Activated T-cell treated with anti-CD3 and anti-CD28 coated beads, Interleukin-2, amount 50 U/mL, for 72 hours (primary cell): ENCODE measurements at places on chromosomes 16 and 17.
A peak's percentile ranks its signal among the peaks of the same experiment; 100 is the strongest.

GRCh38 chr17:38872027-38872511 is 2.2 kb downstream of the LASP1 start:
- peaks cover 80% of the 10 kb centered on the region for H3K4me1 ChIP-seq
- peak overlapping the region; percentile 94 for H3K4me3 ChIP-seq
- H3K27me3 ChIP-seq: no peaks in the 10 kb centered on the region
- H3K27ac ChIP-seq: peak overlapping the region; percentile 88
- DNase-seq: no peak

- no peaks in the 10 kb centered on the region for H3K27me3 ChIP-seq
- H3K4me1 ChIP-seq: no peaks in the 10 kb centered on the region
- H3K4me3 ChIP-seq: no peak overlapping the region
- no peak overlapping the region for H3K27ac ChIP-seq
- no peak for DNase-seq
- no peaks in the 10 kb centered on the region for H3K36me3 ChIP-seq
Observed at GRCh38 chr16:23015580-23015979, 133.7 kb downstream of the USP31 start.

DNA sequence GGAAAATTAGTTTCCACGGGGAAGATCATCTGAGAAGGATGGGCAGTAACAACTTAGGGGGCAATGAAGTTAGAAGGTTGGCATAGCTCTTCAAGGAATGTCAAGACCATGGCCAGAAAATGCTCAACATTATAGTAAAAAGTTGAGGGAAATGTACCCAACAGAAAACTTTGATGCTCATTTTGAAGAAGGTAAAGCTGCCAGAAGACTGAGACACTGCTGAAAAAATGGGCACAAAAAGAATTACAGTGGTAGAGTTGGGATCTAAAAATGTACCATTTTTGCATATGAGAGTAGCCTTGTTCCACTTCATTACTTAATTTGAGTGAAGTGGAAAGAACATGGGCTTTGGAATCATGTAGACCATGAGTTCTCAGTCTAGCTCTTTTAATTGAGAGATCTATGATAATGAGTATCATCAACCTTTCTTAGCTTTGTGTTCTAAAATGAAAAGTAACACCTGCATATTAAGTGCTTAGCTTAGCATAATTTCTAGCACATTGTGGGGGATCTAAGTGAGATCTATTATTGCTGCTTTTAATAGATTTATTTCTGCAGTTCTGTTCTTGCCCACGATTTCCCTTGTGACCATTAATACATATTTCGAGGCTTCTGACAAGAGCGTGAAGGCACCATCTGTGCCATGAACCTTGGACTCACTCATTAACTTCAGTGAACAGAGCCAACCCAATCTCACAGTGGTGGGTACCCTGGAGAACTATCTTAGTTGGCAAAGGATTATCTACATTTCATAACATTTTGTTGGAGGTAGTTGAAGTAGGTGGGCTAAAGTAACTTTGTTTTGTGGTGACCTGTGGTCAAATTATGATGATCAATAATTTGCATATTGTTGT is 3.0 kb downstream of the NACA2 start:
- no peak overlapping the region for H3K4me3 ChIP-seq
- H3K36me3 ChIP-seq: no peaks in the 10 kb centered on the region
- DNase-seq: no peak
- H3K27me3 ChIP-seq: no peaks in the 10 kb centered on the region
- H3K4me1 ChIP-seq: no peaks in the 10 kb centered on the region
- H3K27ac ChIP-seq: no peak overlapping the region

DNA sequence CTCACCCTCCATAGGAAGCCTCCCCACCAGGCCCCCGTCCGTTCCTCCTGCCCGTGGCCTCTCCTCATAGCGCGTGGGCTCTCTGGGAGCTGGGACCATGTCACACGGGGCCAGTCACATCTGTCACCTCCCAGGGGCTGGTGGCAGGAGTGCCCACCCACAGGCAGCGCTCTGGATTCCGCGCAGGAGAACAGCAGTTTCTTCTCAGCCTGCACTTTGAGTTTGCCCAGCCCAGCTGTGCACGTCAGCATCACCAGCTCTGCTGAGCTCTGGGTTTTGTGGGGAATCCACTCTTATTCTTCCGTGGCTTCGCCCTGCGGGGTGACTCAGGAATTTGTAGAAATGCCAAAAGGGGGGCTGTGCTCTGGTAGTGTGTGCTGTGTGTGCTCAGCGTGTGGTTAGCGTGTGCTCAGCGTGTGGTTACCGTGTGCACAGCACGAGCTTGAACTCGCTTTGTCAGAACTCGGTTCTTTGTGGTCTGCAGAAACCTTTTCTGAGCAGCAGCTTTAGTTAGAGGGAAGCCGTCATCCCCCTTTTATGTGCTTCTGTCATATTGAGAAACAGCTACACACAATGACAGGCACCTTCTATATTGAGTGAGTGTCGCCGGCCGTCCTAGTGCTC is 3.2 kb downstream of the ACSF3 start:
- H3K27me3 ChIP-seq: no peaks in the 10 kb centered on the region
- peak overlapping the region; percentile 95 for H3K27ac ChIP-seq
- DNase-seq: peak; percentile 75

DNA sequence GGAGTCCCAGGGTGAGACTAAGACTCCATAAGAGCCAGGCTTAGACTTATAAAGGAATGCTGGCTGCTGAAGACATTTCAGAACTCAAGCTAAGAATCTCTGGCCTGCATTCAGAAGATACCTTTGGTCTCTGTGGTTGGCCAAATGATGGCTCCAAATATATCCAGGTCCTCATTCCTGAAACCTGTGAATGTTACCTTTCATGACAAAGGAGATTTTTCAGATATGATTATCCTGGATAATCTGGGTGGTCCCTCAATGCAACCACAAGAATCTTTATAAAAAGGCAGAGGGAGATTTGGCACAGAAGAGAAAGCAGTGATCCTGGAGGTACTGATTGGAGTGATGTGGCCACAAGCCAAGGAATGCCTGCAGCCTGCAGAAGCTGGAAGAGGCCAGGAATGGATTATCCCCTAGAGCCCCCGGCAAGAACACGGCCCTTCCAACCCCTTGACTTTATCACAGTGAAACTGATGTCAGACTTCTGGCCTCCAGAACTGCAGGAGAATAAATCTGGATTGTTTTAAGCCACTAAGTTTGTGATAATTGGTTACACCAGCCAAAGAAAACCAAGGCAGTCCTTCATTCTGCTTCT is 253.3 kb downstream of the SLC39A11 start:
- DNase-seq: no peak
- no peaks in the 10 kb centered on the region for H3K4me1 ChIP-seq
- peaks cover 7% of the 10 kb centered on the region for H3K36me3 ChIP-seq
- no peak overlapping the region for H3K27ac ChIP-seq
- no peaks in the 10 kb centered on the region for H3K27me3 ChIP-seq

- peaks cover 15% of the 10 kb centered on the region for H3K4me1 ChIP-seq
- H3K27me3 ChIP-seq: no peaks in the 10 kb centered on the region
- no peak overlapping the region for H3K4me3 ChIP-seq
- H3K36me3 ChIP-seq: no peaks in the 10 kb centered on the region
Observed at GRCh38 chr17:7323731-7324437, 5.3 kb downstream of the NEURL4 start.
